GM12892 (cell line): ENCODE measurements at places on chromosomes 1 and 21.

DNA sequence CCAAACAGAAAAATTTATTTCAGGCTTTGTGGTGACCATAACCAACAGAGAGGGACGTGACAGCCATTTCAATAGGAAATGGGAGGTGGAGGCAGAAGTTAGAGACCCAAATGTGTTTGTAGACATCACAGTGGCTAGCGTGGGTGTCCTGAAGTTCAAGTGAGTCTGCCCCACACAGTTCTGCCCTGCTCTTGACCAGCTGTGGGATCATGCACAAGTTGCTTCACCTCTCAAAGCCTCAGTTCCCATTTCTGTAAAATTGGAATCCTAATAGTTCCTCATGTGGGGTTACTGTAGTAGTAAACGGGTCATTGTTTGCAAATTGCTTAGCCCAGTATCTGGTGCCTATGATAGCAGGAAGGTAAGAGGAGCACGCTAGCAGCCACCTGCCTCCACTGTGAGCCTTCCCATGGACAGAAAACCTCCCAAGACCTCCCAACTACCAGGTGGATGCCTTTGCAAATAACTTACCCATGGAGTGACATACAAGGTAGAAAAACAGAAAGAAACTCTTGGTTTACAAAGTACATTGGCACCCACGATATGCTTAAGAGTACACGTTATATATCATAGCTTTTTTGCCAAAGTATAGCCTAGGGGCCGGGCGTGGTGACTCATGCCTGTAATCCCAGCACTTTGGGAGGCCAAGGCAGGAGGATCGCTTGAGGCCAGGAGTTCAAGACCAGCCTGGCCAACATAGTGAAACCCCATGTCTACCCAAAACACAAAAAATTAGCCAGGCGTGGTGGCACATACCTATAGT, 29.1 kb downstream of the FHAD1 start:
- DNase-seq: no peak

- DNase-seq: no peak
Measured at GRCh38 chr1:64502083-64502482, 32.2 kb downstream of the CACHD1 start.

DNA sequence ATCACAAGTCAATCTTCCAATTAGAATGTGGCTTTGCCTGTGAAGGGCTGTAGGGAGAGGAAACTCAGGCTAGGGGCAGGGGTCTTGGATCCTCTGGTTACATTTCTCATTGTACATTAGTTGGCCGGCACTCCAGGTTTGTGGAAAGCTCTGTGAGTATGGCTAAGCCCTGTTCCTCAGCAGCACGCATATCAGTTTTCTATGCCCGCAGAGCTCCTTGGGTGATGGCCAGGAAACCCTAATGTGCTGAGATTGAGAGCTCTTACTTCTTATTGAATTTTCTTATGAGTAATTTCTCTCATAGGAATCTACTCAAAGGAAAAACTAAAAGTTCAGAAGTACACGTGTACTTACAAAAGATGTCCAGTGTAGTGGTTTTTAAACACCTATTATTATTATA, 30.7 kb upstream of the STMN1 start:
- DNase-seq: no peak

GRCh38 chr1:86778569-86779239, 74.3 kb downstream of the SH3GLB1 start:
- no peak for DNase-seq

DNA sequence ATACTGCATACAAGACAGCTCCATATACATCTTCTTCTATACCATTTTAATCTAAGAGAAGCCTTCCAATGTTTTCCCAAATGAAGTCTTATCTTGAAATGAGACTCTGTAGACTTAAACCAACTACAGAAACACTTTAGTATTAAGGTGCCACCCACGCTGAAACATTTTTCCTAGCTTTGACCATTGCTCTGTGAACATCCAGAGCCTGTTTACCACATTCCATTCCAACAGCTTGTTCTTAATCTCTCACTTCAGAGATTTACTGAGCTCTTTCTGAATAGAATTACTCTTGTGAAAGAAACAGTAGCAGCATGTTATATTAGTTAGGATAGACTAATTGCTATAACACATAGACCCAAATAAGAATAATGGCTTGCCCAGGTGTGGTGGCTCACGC, 19.6 kb upstream of the POGZ start:
- no peak for DNase-seq

DNA sequence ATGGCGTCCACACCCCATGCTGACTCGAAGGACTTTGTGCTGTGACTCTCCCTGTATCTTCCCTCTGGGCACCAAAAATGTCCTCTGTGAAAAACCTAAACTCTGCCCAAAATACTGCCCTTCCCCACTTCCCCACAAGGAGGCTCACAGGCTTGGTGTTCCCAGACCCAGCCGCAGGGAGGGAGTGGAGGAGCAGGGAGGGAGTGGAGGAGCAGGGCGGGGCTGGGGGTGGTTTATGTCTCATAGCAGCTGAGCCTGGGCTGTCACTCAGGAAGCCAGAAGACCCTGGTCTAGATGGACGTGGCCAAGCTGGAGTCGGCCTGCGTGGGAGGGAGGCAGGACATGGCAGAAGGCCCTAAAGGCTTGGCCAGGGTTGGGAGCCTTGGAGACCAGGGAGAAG, 461.7 kb downstream of the PTPRU start:
- no peak for DNase-seq

GRCh38 chr1:214401666-214402065, 120.7 kb downstream of the SMYD2 start:
- DNase-seq: no peak

DNA sequence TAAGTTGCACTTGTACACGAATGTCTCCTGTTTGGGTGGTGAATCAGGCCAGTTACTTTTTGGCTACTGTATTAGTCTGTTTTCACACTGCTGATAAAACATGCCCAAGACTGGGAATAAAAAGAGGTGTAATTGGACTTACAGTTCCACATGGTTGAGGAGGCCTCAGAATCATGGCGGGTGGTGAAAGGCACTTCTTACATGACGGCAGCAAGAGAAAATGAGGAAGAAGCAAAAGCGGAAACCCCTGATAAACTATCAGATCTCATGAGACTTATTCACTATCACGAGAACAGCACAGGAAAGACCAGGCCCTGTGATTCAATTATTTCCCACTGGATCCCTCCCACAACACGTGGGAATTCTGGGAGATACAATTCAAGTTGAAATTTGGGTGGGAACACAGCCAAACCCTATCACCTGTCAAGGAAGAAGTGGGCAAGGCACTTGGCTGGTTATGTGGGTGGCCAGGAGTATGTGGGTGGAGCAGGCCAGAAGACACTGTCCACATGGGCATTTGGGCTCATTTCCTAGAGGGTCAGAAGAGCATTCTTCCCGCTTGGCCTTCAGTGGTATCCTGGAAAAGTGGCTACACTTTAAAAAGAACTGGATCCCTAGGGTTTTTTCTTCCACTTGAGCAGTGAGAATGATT, 228.8 kb downstream of the HHAT start:
- no peak for DNase-seq

DNA sequence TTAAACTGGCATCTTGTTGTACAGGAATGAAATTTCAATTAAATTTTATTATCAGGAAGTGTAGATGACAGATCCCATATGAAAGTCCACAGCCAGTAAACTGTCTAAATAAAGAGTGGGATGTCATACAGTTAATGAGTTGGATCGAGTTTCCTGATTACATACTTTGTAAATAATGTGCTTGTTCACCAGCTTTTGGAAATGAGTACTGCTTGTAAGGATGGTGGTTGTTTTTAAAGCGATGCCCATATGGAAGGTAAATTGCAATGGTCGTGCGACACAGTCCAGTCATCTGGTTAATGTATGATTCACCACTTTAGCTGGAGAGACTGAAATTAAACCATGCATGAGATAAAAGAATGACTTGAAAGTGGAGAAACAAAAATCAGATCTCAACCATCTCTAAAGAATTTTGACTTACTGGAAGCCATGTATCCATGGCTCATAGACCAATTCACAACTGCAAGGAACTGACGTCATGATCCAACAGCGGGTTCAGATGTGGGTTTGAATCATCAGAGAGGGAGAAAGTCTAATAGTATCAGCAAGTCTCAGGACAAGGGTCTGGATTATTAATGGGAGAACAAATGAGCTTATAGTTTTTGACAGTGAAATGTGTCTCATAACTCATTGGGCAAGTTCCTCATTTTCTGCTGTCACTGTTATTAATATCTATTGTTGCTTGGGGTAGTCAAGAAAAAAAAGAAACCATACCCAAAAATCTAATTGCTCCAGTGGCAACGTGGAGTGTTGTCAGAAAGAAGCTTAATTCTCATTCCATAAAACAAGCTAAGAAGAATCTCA, 49.0 kb downstream of the MAP10 start:
- DNase-seq: no peak

GRCh38 chr1:12184008-12184681, 17.4 kb downstream of the TNFRSF1B start:
- no peak for DNase-seq

DNA sequence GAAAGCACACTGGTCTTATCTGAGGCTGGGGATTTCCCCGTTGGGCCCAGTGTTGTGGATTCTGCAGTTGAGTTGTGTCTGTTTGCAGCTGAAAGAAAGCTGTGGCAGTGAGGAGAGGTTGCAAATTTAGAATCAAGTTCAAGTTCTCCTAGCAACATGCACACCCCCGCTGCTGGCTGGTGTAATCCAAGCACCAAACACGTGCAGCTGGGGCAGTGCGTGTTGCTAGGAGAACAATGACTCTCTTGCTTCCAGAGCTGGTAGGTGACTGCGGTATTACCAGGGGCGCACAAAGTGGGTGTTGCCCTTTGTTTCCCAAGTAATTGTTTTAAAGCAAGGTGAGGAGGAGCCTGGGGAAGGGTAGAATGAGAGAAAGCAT, 91.5 kb downstream of the IER5 start:
- no peak for DNase-seq

GRCh38 chr1:7554385-7555235, 216.5 kb upstream of the VAMP3 start:
- DNase-seq: no peak

DNA sequence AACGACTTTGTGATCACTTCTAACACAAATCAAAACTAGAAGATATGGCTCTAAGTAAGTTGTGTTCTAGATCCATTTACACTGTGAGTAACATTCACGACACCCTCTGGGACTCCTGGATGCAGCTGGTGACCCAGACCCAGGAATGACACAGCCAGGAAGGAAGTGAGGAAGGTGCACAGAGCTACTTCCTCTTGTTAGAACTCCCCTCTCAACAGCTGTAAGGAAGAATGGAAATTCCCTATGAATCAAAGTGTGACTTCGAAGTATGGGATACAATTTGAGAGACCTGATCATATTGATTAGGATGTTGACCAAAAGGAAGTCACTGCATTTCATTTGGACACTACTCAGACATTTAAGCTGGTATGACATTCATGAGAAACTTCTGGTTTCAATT, 185.3 kb downstream of the NRIP1 start:
- DNase-seq: no peak

DNA sequence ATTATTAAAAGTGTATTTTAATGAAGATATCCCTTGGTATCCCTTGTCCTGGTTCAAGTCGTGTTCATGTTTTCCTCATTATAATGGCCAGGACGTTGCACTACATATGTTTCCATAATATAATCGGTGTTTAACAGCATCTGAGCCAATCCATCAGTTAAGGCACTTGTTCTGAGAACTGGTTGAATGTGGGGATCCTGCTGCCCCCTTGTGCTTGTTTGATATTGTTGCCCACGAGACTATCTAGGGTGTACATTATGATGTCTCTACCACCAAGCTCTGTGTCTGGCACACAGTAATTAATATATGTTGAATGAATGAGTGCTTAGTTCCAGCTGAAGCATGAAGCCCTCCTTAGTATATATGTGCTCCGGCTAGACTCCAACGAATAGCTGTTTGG, 193.0 kb downstream of the CACNA1E start:
- peak; percentile 29 for DNase-seq

- no peak for DNase-seq
Measured at GRCh38 chr1:11379851-11380250, 99.1 kb upstream of the DISP3 start.

- DNase-seq: no peak
Measured at GRCh38 chr1:95115708-95116137, 1.4 kb upstream of the TLCD4 start.

DNA sequence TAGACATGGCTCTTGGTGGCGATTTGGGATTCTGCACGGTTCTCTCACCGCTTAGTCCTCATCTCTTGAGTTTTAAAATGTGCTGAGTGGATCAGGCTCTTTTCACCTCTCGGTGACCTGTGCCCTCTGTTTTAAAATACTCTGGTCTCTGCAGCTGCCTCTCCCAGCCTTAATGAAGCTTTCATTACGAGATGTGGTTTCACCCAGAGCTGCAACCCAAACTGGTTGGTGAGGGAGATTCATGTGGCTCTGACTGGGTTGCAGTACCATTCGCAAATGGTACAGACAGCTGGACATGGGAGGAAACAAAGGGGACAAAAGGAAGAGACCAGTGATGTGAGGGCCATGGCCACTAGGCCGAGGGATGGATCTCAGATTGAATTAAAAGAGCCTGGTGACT, 258.9 kb downstream of the ASTN1 start:
- no peak for DNase-seq

DNA sequence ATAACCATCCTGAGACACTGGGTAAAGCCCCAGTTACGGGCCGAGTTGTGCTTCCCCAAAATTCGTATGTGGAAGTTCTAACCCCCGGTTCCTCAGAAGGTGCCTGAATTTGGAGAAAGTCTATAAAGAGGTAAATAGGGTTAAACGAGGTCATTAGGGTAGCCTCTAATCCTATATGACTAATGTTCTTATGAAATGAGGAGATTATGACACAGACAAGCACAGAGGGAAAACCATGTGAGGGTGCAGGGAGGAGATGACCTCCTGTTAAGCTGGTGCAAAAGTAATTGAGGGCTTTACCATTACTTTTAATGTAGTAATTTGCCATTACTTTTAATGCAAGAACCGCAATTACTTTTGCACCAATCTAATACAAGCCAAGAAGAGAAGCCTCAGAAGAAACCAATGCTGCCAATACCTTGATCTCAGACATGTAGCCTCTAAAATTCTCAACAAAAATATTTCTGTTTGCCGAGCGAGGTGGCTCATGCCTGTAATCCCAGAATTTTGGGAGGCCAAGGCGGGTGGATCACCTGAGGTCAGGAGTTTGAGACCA, 260.8 kb downstream of the GPATCH2 start:
- no peak for DNase-seq

DNA sequence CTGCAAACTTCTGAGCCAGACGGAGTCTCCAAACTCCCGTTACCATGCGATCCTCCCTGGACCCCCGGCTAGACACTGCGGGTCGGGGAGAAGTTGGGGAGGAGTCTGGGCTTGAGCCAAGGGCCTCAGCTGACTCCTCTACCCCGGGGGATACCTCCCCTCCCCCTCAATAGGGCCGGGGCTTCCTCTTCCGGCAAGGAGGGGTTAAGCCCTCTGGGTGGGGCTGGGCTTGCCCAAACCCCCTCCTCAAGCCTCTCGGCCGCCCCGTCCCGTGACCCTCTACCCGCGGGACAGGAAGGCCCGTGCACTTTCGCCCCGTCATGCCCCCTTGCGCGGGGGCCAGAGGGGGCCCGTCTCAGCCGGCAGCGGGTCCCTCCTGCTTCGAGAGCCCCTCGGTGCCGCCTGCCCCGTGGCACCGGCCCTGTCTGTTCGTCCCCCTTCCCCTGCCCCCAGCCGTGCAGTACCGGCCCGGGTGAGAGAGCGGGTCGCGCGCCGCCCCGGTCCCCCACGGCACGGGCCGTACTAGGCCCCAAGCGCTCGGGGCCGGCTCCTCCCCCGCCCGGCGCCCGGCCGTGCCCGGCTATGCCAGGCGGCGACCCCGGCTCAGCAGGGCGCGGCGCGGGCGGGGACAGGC, 652 bp downstream of the ARL8A start:
- DNase-seq: peak; percentile 67

- peak; percentile 56 for DNase-seq
Measured at GRCh38 chr1:40951943-40952743, 27.4 kb upstream of the CTPS1 start.

- DNase-seq: no peak
Measured at GRCh38 chr1:154741327-154741726, 128.8 kb downstream of the KCNN3 start.

- no peak for DNase-seq
Measured at GRCh38 chr1:210445931-210446330, 117.2 kb downstream of the HHAT start.
